ENCODE measurements at places on chromosomes 1 and 21.

GRCh38 chr1:220680085-220680687, 10.0 kb upstream of the C1orf115 start:
- DNase-seq: no peak

DNA sequence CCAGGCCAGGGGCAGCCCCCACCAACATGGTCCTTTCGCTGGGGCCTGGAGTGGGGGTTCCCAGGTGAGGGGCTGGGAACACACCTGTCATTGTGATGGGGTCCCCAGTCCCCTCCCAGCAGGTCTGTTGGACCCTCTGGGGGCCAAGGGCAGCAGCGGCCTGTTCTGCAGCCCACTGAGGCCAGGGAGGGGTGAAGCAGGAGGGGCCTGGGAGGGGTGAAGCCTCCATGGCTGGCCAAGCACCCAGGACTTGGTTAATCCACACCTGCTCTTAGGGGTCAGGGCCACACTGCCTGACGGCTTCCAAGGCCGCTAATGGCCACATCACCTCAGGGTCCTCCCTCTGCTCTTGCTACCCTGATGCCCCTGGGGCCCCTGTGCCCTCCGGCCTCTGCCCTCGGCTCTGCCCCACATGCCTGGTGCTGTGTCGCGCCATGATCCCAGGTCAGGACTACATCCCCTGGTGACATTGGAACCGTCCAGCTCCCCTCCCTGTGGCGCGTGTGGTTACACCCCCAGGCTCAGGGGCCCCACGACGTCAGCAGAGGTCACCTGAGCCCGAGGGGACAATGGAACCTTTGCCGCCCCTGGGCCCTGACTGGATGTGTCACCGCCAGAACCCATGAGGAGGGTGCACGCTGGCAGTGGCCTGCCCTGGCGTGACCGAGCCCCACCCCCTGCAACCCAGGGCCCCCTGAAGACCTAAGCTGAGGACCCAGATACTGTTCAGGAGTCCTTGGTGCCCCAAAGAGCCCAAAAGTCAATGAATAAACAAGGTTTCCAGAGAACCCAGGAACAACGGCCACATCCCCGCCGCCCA, 7.0 kb downstream of the TNFRSF18 start:
- no peak for DNase-seq

- DNase-seq: no peak
These were observed 24.3 kb downstream of the GRIK3 start for GRCh38 chr1:37010011-37010410.

GRCh38 chr1:116104667-116105066, 6.5 kb upstream of the MAB21L3 start:
- no peak for DNase-seq

GRCh38 chr21:16709866-16710550, 802.8 kb upstream of the CXADR start:
- peak; percentile 58 for DNase-seq

GRCh38 chr1:170545476-170545875, 13.5 kb downstream of the GORAB start:
- DNase-seq: no peak

DNA sequence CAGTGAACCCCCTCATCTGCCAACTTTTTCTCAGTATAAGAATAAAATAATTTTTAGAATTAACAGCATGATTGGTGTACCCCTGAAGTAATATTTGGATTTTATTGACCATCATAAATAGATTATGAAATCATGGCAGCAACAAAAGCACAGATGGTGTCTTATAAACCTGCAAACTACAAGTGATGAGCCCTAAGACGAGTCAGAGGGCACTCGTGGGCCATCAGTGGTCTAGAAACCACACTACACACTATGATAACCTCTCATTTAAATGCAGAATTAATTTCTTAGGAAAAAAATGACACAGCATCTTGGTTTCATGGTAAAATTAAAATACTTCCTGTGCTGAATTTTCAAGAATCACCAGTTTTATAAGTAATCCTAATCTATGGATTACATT, 312.4 kb downstream of the PTBP2 start:
- DNase-seq: no peak

DNA sequence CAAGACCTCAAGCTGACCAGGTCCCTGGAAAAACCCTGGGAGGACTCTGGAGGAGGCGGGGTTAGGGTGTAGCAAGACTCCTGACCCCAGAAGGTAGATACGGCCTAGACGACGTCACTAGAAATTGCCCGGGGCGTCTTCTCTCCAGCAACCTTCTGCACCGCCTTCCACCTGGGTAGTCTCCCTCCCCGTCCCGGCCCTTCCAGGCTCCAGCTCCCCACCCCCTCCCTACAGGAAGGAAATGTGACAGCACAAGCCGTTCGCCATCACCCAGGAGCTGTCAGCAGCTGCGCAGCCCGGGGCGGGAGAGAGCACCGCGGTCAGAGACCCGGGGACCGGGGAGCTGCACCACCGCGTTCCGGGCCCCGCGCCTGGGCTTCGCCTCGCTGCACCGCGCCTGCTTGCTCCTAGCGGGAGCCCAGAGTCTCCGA, 20.0 kb downstream of the SERTAD4 start:
- DNase-seq: no peak

GRCh38 chr1:111179968-111180533, 20.4 kb downstream of the DENND2D start:
- no peak for DNase-seq

GRCh38 chr1:244675167-244675566, 22.2 kb downstream of the DESI2 start:
- DNase-seq: no peak

- DNase-seq: no peak
These were observed 98.7 kb downstream of the DAB1 start for GRCh38 chr1:57325117-57325516.

GRCh38 chr1:226708342-226708780, 30.7 kb downstream of the ITPKB start:
- peak; percentile 60 for DNase-seq

DNA sequence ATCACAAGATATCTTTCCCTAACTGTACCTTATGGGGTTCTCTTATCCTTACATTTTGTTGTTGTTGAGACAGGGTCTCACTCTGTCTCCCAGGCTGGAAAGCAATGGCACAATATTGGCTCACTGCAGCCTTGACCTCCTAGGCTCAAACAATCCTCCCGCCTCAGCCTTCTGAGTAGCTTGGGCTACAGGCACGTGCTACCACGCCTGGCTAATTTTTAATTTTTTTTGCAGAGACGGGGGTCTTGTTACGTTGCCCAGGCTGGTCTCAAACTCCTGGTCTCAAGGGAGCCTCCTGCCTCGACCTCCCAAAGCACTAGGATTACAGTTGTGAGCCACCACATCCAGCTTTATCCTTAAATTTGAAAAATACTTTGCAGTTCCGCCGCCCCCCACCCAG, 10.4 kb downstream of the RERE start:
- DNase-seq: no peak

DNA sequence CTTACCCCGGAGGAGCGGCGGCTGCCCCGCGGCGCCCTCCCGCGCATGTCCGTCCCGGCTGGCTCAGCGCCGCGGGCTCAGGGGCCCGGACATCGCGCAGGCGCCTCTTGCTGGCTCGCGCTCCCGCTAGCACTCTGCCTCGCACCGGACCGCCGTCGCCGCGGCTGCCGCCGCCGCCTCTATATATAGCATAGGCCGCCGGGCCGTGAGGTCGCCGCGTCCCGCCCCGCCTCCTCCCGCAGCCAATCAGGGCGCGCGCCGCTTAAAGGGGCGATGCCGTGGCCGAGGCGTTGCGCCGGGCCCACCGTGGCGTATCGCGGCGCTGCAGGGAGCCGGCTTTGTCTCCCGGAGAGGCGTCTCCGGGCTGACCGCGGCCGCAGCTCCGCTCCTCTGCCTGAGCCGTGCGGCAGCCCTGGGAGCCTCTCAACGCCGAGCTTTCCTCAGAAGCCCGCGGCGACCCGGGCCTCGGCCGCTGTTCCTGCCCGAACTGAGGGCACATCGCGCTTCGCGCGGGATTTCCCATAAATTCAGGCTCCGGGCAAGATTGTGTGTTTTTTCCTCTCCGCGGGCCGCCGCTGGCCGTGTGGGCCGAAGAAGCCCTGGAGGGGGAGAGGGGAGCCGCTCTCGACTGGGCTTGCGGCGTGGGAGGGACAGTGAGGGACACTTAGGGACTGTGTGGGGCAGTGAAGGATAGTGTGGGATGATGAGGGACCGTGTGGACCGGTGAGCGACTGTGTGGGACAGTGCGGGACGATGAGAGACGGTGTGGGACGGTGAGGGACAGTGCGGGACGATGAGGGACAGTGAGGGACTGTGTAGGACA, at the start of gene ERRFI1:
ERRFI1 (minus strand) TSS at position 157 of the 823 bp plus-strand sequence. CDS start 10,690 bp downstream, outside the sequence.
- DNase-seq: peak; percentile 91

GRCh38 chr1:239655023-239655422, 268.7 kb downstream of the CHRM3 start:
- no peak for DNase-seq

DNA sequence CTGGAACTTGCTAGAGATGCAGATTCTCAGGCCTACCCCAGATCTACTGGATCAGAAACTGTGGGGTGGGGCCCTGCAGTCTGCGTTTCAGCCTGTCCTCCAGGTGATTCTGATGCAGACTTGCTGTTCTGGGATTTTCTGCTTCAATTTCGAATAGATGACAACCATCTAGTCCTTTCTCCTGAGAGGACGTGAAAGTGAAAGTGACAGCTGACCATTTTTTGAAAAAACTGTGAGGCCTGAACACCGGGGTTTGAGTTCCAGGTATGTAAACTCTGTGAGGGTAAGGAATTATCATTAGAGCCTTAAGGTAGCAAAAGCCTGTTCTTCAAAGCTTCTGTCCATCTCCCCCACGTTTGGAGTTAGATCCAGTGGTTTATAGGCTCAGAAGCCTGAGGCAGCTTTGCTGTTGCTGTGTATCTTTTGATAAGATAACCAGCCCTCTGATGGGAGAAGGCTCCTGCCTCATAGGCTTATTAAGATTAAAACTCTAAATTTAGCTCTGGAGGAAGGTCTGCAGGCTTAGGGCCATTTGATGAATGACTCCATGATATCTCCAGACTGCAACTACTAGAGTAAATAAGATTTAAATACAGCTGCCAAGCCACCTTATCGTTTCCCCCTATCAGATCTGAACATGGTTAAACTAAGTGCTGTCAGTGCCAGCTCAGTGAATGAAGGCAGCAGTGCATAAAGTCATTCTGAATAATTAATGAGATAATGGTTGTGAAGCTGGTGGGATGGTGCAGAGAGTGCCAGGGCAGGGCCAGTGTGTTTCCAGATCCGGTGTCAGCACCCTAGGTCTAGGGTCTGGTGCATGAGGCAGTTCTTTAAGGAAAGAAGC, 335.2 kb downstream of the HHAT start:
- no peak for DNase-seq

DNA sequence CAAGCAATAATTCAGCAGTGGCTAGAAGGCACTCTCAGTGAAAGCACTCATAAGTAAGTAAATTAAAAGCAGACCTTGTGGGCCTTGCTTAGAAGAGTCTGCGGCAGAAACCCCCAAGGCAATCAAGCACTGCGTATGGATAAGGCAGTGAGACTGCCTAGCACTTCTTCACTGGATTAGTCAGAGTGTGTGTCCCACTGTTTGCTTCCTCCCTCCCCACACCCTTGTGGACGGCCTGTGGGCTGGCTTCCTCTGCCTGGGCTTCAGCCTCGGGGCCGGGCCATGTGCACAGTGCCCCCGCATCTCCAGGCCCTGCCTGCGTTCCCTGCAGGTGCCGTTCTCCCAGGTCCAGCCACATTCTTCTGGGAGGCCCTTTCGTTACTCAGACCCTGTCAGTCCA, 23.8 kb downstream of the AGT start:
- DNase-seq: no peak

DNA sequence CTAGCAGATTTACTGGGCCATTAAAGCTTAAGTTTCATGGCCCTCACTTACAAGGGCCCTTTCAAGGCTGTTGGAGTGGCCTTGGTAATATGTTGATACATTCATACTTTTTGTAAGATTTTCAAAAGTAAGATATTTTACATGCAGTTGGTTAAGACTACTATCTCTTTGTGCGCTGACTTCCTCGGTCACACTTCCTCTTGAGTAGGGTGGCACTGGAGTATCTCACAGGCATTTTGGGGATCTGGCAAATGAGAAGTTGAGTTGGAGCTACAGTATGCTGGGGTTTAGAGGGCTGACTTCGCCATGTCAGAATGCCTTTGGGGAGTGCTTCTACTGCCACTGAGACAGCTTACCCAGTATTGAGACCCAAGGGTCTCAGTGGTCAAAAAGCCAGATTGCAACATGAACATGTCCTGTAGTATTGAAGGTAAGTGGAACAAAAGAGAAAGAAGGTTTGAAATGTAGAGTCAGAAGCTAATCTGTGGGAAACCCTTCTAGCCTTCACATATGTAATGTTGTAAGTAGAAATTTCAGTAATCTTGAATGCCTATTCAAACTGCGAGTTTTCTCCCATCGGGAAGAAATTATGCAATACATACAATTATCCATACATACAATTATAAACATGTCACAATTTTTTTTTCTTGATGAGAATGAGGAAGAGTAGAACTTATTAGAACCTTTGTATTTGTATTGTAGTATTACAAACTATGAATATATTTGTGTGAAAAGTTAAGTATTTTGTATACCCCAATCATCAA, 32.3 kb upstream of the RALGPS2 start:
- DNase-seq: no peak

DNA sequence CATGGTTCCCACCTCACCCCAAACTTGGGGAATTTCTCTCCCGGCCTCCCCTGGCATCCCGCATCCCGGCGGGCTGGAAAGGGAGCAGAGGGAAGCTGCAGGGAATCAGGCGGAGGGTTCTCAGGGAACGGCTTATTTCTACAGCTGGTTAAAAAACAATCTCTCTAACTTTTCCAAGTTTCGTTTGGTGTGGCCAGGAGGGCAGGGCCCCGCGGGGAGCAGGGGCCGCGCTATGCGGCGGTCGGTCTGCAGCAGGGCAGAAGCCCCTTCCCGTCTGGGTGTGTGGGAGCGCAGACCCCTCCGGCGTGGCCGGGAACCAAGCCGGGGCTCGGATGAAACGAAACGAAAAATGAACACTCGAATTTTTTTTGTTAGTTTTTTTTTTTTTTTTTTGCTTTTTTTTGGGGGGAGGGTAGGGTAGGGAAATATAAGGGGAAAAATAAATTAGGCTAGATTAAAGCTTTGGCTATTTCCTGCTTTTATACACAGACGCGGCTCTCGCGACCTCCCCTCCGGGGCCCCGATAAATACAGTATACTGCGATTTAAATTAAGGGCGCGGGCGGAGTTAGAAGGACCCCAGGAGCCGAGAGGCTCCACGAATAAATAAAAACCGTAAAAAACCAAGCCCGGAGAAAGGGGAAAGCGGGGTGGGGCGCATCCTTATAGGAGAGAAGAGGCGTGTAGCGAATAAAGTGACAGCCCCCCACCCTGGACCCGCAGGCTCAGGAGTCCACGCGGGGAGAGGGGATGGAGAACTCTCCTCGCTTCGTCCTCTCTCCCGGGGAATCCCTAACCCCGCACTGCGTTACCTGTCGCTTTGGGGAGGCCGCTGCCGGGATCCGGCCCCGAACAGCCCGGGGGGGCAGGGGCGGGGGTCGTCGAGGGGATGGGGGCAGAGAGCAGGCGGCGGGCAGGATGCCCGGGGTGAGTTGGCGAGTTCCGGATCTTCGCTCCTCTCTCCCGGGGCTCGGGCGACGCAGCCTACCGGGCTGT, 2.1 kb downstream of the POU3F1 start:
- DNase-seq: no peak

GRCh38 chr21:33948096-33948950, 32.7 kb upstream of the ATP5PO start:
- peak; percentile 49 for DNase-seq
